Activated CD8-positive, alpha-beta memory T cell treated with anti-CD3 and anti-CD28 coated beads for 1 hour (primary cell): ENCODE measurements at places on chromosomes 5 and 9.

DNA sequence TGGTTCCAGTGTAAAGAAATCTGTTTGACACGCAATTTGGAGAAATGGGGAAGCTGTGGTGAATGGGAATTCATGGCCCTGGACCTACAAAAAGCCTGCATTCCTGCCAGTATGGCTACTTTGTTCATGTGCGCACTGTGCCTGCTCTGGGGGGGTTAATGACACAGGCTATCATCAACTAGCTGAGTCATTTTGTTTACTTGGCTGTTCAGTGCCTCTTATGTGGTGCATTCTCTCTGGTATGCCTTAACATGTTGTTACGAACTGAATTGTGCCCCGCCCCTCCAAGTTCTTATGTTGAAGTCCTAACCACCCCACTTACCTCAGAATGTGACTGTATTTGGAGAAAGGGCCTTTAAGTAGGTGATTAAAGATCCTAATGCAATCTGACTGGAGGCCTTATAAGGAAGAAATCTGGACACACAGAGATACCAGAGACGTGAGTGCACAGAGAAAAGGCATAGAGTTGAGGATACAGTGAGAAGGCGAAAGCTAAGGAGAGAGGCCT lies 20.4 kb upstream of the UBAP1 start:
- DNase-seq: no peak

DNA sequence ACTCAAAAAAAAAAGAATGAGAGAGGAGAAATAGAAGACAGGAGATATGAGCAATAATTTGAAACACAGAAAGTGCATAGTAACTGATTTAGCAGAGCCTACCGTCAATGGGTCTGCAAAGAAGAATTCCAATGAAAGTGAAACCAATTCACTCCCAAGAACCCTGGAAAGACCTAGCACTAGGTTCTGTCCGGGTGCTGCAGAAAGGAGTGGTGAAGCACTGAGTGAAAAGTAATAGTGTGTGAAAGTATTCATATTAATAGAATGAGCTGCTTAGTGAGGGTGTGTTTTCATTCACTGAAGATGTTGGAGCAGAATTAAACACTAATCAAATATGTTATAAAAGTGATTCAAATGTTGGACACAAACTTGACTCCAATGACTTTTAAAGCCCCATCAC lies 51.3 kb upstream of the SLC30A5 start:
- no peak for DNase-seq

GRCh38 chr5:177462021-177462670 lies 11.3 kb downstream of the DBN1 start:
- DNase-seq: no peak

DNA sequence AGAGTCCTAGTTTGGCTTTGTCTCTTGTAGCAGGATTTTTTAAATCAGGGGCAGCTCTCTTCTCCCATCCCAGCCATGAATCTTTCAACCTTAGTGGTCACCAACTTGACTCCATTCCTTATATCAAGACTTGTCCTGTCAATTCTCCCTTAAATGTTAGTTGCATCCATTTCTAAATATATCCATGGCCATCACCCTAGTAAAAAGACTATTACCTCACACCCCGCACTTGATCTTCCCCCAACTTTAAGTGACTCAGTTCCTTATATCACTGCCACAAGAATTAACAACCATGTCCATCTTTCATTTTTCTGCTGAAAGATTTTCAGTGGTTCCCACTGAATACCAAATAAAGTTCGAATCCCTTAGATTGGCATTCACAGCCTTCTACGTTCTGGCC lies 67.0 kb downstream of the STX17 start:
- no peak for DNase-seq

GRCh38 chr5:10654566-10654965 lies 90.7 kb downstream of the ANKRD33B start:
- DNase-seq: no peak

DNA sequence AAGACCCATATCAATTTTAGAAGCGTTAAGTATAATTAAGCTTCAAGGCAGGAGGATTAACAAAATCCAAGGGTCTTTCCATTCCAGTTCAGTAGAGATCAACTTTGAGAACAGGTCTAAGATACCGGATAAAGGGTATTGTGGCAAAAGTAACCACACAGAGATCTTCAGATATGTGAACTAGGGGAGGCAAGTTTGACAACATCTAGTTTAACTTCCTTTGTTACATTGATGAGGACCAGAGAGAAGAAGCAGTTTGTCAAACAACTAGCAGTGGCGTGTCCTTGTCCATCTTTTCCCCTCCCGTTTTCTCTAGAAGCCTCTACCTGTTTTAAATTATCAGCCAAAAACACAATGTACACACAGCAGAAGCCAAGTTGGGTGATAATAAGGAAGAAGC lies 8.6 kb downstream of the SLC36A2 start:
- no peak for DNase-seq

DNA sequence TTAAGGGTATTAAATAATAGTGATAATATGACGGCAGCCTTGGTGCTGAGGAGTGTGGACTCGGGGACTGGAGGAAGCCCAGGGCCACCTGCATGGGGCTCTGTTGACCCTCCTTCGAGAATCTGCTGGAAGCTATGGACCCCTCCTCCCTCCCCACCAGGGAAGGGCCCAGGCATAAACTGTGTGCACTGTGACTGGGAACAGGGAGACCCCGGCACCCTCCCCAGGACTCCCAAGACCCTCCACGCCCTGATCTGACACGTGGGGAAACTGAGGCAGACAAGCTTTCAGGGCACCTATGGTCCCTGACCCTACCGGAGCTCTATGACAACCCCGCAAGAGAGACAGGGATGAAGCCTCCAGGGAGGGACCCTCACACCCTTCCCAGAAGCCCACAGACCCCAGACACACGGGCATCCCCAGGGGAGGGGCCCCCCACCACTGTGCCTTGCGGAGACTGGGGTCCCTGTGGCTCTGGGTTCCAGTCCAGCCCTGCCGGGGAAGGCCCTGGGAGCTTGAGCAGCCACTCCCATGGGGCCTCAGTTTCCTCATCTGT lies 6.5 kb upstream of the EGFL7 start:
- DNase-seq: no peak

GRCh38 chr9:112049811-112050516 lies 125.1 kb downstream of the SUSD1 start:
- DNase-seq: no peak

GRCh38 chr5:151234476-151235238 lies 10.8 kb upstream of the CCDC69 start:
- DNase-seq: no peak

DNA sequence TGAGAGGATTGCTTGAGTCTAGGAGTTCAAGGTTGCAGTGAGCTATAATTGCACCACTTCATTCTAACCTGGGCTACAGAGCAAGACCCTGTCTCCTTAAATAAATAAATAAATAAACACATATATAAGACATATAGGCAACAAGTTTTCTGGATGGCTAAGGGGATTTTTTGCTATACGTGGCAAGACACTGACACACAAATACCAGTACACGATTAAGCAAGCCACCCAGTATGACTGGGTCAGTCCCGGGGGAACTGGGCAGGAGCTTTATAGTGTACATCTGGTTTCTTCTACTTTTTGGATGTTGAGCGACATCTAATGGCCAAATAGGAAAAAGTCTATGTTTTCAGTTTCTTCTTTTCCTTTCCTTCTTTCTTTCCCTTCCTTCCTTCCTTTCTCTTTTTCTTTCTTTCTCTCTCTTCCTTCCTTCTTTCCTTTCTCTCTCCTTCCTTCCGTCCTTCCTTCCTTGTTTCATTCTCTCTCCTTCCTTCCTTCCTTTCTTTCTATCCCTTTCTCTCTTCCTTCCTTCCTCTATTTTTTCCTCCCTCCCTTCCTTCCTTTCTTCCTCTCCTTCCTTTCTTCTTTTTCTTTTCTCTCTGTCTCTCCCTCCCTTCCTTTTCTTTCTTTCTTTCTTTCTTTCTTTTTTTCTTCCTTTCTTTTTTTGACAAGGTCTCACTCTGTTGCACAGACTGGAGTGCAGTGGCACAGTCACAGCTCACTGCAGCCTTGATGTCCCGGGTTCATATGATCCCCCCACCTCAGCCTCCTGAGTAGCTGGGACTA lies 47.0 kb upstream of the PLIN2 start:
- no peak for DNase-seq

DNA sequence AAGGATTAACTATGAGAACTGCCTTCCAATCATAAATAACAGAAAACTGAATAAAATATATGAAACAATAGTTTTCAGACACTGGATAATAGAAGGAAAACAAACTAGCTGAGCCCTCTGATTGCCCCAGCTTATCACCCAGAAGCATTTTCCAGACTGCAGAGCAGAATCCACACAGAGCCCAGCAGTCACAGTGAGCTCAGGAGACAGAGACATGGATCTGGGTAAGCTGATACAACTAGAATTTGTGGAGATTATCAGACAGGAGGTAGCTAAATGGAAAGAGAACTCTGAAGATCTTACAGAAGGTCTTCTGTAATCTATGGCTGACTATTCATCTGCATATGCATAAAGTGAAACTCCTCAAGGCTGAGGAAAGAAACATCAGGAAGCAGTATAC lies 128.8 kb downstream of the NR2F1-AS1 start:
- no peak for DNase-seq
